ENCODE measurements at places on chromosomes 7 and 10.

DNA sequence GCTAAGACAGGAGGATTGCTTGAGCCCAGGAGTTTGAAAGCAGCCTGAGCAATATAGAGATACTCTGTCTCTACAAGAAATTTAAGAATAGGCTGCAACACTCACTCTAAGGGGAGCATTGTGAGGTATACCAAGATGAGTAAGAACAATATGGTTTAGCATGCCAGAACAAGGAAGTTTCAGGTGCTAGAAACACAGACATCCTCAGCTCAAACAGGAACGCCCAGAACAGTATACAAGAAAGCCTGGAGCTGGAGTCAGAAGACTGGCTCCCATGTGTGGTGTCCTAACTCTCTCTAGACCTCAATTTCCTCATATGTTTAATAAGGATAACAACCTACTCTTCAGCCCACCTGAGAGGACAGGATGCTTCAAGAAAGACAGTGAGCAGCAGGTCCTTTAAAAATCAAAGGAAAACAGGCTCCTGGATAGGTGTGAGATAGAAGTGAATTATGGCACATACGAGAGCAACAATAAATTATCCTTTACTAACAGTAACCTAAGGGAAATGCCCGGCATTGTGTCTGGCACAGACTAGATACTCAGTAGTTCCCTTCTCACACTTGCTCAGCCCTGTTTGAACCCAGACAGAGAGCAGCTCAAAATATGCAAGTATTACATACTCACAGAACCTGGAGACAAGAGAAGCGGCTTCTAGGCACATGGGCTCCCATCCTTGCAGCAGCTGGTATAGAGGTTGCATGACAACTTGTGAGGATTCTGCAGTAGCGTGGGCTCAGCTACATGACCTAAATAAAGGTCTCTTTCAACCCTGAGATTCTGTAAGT is 45.4 kb downstream of the KAT6B start:
- no peak for DNase-seq

- no peak for DNase-seq
Measured at GRCh38 chr7:6294839-6295238, 22.4 kb upstream of the CYTH3 start.

GRCh38 chr7:156545979-156546378 is 94.6 kb upstream of the RNF32 start:
- no peak for DNase-seq

DNA sequence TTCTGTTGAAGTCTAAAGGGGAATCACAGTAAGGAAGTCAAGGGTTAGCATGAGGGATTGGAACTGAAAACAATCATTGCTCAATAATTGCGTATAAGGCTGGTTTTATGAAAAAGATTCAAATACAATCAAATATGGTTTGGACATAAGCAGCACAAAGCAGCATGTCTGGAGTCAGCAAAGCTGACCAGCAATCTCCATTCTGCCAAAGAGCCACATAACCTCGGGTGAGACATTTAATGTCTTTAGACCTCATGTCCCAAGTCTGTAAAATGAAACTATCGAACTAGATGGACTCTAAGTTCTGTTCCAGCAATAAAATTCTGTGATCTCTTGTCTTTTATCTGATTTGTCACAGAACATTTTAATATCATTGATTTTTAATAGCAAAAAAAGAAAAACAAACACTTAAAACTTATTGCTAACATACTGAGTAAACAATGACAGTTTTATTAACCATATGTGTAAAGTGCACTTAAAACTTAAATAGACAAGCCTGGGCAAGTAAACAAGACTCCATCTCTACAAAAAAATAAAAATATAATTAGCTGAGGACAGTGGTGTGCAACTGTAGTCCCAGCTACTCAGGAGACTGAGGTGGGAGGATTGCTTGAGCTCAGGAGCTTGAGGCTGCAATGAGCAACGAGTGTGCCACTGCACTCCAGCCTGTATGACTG is 217.0 kb downstream of the MAGI2 start:
- DNase-seq, result no peak
